GM06990 (cell line): ENCODE measurements at places on chromosomes 3 and 15.

- DNase-seq, result no peak
Measured at GRCh38 chr15:74050556-74051234, 31.7 kb downstream of the GOLGA6A start.

DNA sequence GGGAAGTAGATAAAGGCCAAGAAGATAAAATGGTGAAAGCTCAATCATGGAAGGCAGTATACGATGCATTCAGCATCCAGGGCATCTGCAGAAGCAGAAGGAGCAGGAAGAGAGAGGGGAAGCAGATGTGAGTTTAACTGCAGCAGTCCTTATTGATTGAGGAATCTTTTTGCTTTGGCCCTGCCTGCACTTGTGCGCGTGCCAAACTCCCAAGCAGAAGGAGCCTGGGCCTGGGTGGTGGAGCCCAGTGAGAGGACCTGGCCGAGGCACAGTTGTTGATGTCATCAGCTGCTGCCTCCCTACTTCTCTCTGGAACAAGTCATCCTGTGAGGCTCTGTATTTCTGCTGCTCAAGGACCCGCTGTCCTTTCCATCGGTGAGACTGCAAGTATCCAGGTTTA is 65.5 kb upstream of the ROPN1 start:
- DNase-seq, result no peak

- no peak for DNase-seq
Measured at GRCh38 chr3:122245513-122246174, 62.2 kb downstream of the CASR start.

GRCh38 chr3:4813909-4814304 is 165.3 kb upstream of the BHLHE40 start:
- no peak for DNase-seq

- DNase-seq, result peak; percentile 78
Measured at GRCh38 chr15:85706779-85707518, 87.8 kb downstream of the KLHL25 start.

- no peak for DNase-seq
Measured at GRCh38 chr3:129615751-129616281, 9.3 kb upstream of the PLXND1 start.

GRCh38 chr3:112894258-112894657 is 47.6 kb upstream of the CD200R1L start:
- no peak for DNase-seq

DNA sequence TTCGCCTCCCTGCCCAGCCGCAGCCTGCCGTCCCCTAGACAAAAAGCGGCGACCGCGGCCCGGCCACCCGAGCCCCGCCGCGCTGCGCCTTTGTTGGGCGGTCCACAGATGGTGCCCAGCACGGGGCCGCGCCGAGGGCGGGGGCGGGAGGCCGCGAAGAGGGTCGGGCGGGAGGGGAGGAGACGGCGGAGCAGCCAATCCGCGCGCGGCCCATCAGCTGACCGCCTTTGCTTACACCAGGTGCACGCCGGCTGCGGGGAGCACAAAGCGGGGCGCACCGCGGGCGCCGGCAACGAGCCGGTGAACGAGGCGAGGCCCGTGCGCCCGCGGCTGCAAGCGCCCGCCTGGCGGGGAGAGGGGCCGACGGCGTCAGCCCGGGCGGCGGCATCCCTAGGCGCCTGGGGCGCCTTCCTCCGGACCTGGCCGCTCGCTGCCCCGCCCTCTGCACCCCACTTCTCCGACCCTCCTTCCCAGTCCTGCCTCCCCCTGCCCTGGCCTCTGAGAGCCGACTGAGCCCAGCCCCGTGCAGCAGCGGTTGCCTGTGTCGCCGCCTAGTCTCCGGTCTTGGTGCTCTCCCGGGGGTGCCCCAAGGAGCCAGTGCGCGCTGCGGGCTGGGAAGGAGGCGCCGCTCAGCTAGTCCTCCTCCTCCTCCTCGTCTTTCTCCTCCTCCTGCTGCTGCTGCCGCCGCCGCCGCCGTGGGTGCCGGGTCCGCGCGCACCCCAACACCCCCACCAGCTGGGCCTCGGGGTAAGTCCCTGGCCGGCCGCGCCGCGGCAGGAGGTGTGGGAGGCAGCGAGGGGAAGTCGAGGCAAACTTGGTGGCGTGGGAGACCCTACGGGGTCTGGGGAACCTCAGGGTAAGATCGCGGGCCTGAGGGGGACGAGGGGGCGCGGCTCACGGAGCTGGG is at the start of gene LRRN1:
Gene LRRN1, plus strand, starts transcription at position 259 of the 907 bp plus-strand sequence. CDS start 45,211 bp downstream, outside the sequence.
- peak; percentile 32 for DNase-seq

GRCh38 chr3:146065573-146066006 is 95.4 kb downstream of the PLOD2 start:
- DNase-seq, result peak; percentile 22

DNA sequence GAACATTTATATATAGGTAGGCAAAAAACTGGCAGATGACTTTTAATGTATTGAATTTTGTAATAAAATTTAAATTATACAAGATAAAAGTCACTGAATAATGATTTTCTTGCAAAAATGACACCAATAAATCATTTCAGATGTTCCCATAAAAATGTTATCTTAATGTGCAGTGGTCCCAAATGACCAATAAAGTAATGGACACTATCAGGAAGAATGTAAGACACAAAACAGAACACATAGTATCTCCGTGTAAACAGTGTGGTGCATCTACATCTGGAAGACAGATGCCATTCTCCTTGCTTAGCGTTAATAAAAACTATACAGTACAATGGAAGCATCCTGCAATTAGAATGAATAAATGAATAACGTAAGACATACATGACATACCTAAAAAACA is 41.5 kb downstream of the FGF7 start:
- DNase-seq, result no peak

GRCh38 chr3:50591196-50591741 is 20.3 kb downstream of the CISH start:
- no peak for DNase-seq
